Progenitor cell of endocrine pancreas (in vitro differentiated cells): ENCODE measurements at places on chromosomes 5 and 9.

DNA sequence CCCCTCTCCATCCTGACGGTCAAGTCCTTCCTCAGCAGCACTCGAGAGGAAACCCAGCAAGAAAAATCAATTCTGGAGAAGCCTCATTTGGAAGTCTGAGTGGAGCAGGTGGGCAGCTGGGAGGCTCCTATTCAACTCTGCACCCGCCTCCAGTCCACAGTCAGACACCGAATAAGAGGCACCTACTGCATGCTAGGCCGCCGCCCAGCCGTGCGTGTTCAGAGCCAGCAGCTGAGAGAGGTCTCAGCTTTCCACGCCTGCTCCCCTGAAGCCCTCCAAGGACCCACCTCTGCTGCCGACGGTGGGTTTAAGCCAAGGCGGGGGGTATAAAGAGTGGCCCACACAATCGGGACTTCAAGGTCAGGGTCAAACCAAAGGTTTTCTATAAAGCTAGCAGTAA lies 41.9 kb downstream of the VAV2 start:
- DNase-seq: no peak
- H3K36me3 ChIP-seq: peaks cover 1% of the 10 kb centered on the region
- peaks cover 14% of the 10 kb centered on the region for H3K4me1 ChIP-seq
- H3K27me3 ChIP-seq: no peaks in the 10 kb centered on the region
- H3K27ac ChIP-seq: no peak overlapping the region

- H3K27ac ChIP-seq: no peak overlapping the region
- DNase-seq: no peak
- H3K36me3 ChIP-seq: no peaks in the 10 kb centered on the region
- H3K4me3 ChIP-seq: no peak overlapping the region
Observed at GRCh38 chr5:158049459-158049858, 190.5 kb upstream of the CLINT1 start.

DNA sequence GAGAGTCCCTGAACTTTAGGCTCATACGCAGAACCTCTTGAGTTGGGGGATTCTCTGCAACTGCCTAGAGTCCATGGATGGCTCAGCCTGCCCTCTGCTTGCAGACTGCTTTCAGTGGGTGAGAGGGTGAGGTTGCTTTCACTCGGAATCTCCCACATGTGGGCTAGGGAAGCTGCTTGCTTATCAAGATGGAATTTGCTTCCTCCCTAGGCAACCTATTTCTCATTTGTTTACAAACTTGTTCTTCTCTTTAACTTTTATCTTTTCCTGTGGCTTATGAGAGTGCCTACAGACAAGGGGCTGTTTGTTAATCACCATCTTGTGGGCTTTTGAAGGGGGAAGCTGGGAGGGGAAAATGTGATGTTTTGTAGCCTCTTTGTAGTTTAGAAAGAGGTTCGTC lies 10.0 kb downstream of the TLE4 start:
- no peak overlapping the region for H3K4me3 ChIP-seq
- peaks cover 7% of the 10 kb centered on the region for H3K36me3 ChIP-seq
- DNase-seq: no peak
- H3K27ac ChIP-seq: no peak overlapping the region
- peaks cover 56% of the 10 kb centered on the region for H3K4me1 ChIP-seq
- H3K27me3 ChIP-seq: peaks cover 12% of the 10 kb centered on the region

- H3K27me3 ChIP-seq: no peaks in the 10 kb centered on the region
- no peak overlapping the region for H3K27ac ChIP-seq
- H3K36me3 ChIP-seq: no peaks in the 10 kb centered on the region
- DNase-seq: no peak
- H3K4me1 ChIP-seq: no peaks in the 10 kb centered on the region
Observed at GRCh38 chr5:29130786-29131185, 2062.7 kb upstream of the CDH6 start.

DNA sequence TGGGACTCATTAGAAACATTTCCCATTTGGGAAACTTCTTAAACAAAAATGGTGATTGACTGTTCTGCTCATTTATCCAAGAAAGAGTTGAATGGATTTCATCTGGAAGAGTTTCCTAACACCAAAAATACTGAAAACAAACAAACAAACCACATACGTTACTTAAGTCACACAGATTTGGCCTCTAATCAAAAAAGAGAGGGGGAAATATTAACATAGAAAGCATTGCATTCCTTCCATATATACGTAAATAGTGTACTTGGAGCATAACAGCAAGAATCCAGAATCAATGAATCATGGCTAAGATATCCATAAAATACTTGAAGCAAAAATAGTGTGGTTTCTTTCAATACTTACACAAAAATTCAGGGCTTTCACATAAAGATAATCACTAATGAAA lies 189.8 kb upstream of the MAP3K1 start:
- H3K27ac ChIP-seq: no peak overlapping the region
- no peaks in the 10 kb centered on the region for H3K27me3 ChIP-seq
- H3K4me3 ChIP-seq: no peak overlapping the region
- H3K4me1 ChIP-seq: no peaks in the 10 kb centered on the region
- DNase-seq: no peak

DNA sequence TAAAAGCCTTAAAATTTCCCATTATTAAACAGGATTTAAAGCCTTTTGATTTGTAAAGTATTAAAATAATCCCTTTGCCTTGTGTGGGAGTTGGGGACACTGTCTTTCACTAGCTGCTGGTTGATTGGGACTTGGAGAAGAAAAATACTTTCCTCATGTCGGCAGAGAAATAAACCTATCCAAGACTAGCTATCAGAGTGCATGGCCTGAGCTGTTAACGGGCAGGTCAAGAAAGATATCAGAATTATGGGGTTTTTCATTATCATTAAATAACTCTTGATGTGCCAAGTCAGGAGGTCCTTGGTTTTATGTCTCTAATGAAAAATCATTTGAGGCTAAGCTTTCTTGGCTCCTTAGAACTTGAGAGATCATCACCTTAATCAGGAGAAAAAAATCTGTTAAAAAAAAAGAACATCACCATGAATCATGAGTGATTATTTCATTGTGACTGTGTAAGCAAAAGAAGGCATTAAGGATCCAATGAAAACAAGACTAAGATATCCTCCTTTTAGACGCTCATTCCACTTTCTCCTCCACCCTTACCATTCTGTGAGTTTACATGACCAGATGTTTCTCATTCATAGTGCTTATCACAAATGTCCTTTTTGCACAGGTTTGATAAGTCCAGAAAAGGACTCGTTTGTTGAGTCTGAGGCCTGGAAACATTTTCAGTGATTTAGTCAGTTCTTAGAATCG lies 140.4 kb upstream of the EGFLAM start:
- DNase-seq: no peak
- H3K4me1 ChIP-seq: peaks cover 11% of the 10 kb centered on the region
- no peak overlapping the region for H3K27ac ChIP-seq
- H3K4me3 ChIP-seq: no peak overlapping the region

DNA sequence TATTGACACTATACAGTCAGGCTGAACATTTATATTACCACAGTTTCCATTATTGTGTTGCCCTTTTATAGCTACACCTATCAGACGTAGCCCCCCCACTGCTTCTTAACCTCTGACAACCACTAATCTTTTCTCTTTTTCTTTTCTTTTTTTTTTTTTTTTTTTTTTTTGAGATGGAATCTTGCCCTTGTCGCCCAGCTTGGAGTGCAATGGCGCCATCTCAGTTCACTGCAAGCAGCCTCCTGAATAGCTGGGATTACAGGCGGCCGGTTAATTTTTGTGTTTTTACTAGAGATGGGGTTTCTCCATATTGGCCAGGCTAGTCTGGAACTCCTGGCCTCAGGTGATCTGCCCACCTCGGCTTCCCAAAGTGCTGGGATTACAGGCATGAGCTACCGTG lies 75.4 kb downstream of the UHRF2 start:
- DNase-seq: no peak
- H3K4me3 ChIP-seq: no peak overlapping the region
- H3K27ac ChIP-seq: no peak overlapping the region
- H3K27me3 ChIP-seq: no peaks in the 10 kb centered on the region
- H3K36me3 ChIP-seq: peaks cover 16% of the 10 kb centered on the region

- H3K4me3 ChIP-seq: no peak overlapping the region
- no peak overlapping the region for H3K27ac ChIP-seq
- DNase-seq: no peak
- peaks cover 7% of the 10 kb centered on the region for H3K36me3 ChIP-seq
- peaks cover 13% of the 10 kb centered on the region for H3K4me1 ChIP-seq
Observed at GRCh38 chr9:125519734-125520133, 187.3 kb downstream of the MAPKAP1 start.

- H3K27me3 ChIP-seq: no peaks in the 10 kb centered on the region
- H3K4me3 ChIP-seq: no peak overlapping the region
- no peak overlapping the region for H3K27ac ChIP-seq
- DNase-seq: no peak
- no peaks in the 10 kb centered on the region for H3K4me1 ChIP-seq
Observed at GRCh38 chr9:128011071-128011817, 30.5 kb upstream of the EEIG1 start.

DNA sequence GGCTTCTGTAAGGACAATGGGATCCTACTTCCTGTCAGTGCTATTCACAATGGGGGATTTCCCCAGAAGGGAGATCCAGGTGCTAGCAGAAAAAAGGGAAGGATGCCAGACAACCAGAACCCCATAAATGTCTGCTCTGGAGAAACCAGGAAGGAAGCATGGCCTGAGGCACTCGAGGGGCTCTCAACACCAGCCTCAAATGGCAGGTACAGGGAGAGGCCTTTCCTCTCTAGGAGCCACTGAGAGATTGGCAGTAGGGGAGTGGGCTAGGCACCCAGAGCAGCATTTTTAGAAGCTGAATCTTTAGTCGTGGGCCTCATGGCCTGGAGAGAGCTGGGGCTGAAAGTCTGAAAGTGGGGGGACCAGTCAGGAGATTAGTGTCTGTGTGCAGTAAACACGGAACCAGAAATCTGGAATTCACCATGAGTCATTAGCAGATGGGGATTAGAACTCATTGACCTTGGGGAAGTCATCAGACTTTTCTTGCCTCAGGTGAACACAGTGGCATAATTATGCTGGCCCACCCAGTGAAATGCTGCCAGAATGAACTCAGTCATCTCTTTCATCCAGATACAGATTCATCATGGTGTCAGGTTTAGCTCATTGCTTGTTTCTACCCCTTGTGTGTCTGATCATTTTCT lies 28.3 kb downstream of the ARHGEF28 start:
- H3K4me1 ChIP-seq: peaks cover 2% of the 10 kb centered on the region
- DNase-seq: no peak
- no peaks in the 10 kb centered on the region for H3K36me3 ChIP-seq
- no peak overlapping the region for H3K27ac ChIP-seq
- no peak overlapping the region for H3K4me3 ChIP-seq
- peaks cover 16% of the 10 kb centered on the region for H3K27me3 ChIP-seq

DNA sequence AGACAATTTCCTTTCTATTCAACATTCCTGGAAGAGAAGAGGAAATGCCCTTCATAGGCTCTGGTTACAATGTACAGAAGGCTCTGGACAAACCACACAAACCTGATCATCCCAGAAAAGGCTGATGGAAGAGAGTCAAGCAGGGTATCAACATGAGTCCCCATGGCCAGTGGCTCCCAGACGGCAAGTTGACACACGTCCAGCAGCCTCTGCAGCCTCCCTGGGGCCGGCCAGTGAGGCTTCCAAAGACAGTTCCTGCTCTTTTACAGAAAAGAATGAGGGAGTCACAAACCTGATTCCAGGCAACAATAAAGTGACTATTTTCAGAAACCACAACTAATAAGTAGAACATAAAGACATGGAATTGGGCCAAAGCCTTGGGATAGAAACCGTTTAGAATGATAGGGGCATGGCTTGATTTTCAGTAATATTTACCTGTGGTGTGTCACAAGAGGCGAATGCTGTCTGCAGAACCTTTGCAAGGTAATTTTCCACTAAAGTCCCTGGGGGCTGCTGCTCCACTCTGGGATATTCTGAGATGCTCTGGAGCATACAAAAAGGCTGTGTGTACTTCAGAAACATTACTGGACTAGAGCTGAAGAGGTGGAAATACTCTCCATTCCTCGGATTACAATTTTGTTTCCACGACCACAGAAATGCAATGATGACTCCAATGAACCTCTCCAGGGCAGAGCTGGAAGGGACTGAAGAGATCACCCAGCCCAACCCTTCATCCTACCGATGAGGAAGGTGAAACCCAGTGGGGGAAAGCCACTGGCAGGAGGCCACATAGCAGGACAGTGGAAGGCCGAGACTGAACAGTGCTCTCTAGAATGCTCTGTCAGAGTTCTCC lies 10.4 kb downstream of the MED27 start:
- DNase-seq: no peak
- no peak overlapping the region for H3K27ac ChIP-seq
- H3K36me3 ChIP-seq: peaks cover 7% of the 10 kb centered on the region
- H3K4me1 ChIP-seq: no peaks in the 10 kb centered on the region
- H3K27me3 ChIP-seq: no peaks in the 10 kb centered on the region
- no peak overlapping the region for H3K4me3 ChIP-seq

DNA sequence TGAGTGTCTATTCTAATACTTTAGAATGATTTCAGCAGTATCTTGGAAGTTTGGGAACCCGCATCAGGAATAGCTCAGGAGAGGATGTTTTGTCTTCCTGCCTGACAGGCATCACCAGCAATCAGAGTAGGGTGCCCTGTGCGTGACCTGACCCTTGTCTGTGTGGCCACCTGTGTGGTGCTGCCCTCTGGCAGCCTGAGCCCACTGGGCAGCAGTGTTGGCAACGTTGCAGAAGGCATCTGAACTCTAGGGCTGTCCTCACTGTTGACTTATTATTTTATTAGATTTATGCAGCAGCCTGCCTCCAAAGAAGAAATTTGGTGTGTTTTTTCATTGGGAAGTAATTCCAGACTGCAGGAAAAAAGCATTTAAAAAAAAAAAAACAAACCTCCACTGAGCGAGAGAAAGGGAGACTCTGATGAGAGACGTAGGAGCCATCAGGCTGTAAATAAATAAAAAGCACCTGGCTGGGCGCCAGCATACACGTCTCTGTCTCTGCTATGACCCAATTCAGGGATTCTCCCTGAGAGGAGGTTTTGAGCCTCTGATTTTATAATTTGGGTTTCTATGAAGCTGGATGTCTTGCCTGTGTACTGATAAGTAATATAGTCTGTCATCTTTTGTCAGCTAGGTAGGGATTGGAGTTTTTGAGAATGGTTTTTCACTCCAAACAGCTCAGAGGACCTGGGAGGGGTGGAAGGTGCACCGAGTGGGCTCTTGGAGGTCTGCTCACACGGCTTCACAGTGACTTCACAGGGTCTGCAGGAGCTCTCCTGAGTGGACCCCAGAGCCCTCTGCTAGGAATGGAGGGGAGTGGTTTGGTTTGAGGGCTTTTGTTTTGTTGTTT lies 49.0 kb downstream of the FAM78A start:
- H3K27me3 ChIP-seq: no peaks in the 10 kb centered on the region
- peaks cover 14% of the 10 kb centered on the region for H3K36me3 ChIP-seq
- no peak for DNase-seq
- no peak overlapping the region for H3K27ac ChIP-seq

GRCh38 chr9:38316166-38316780 lies 76.2 kb upstream of the ALDH1B1 start:
- no peaks in the 10 kb centered on the region for H3K36me3 ChIP-seq
- peaks cover 12% of the 10 kb centered on the region for H3K4me1 ChIP-seq
- H3K27me3 ChIP-seq: peaks cover 29% of the 10 kb centered on the region
- H3K27ac ChIP-seq: no peak overlapping the region
- H3K4me3 ChIP-seq: no peak overlapping the region
- DNase-seq: no peak
